ENCODE measurements at places on chromosomes 3 and 15. TPM values are rescaled to one million over a fixed set of nuclear protein-coding genes. Genes with fewer than 3 reads are reported as not detected.

The GPR149 gene
- not detected for total RNA-seq

The SENP8 gene
- 2.7 TPM for total RNA-seq

The VEPH1 gene
- total RNA-seq = not detected

The ZNF860 gene
- 0.91 TPM for total RNA-seq

The ZBED2 gene
- total RNA-seq = 664 TPM

The RLBP1 gene
- not detected for total RNA-seq

The TRPM1 gene
- total RNA-seq = not detected

The GRK7 gene
- not detected for total RNA-seq
